Activated CD4-positive, alpha-beta memory T cell treated with anti-CD3 and anti-CD28 coated beads, Interleukin-2, amount 10 ng/mL, durations not matched to agents 7 days and 5 days (primary cell): ENCODE measurements at places on chromosomes 7 and 10.

- no peak for DNase-seq
These were observed 36.8 kb upstream of the FOXK1 start for GRCh38 chr7:4645246-4645645.

- DNase-seq: no peak
These were observed 28.1 kb upstream of the LRRC4 start for GRCh38 chr7:128059143-128059988.

GRCh38 chr7:105577251-105577650 lies 4.0 kb downstream of the EFCAB10 start:
- DNase-seq: no peak

GRCh38 chr10:104077247-104077646 lies 8.4 kb downstream of the COL17A1 start:
- no peak for DNase-seq

DNA sequence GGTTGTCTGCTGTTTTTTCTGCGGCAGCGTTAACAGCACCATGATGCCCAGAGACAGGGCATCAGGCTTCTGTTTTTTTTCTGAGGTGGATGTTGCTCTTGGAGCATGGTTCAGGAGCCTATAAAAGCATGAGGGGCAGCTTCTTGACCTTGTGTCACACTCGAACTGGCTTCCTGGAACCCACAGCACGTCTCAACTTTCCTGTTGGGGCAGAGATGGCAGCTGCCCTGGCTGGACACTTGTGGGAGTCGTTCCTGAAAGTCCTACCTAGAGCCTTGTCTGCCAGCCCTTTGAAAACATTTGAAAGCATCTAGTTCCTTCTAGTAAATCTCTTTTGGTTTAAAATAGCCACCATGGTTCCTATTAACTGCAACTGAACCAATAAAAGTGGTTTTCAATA lies 28.9 kb upstream of the PRKAG2 start:
- DNase-seq: no peak

- no peak for DNase-seq
These were observed 6.1 kb upstream of the GBX1 start for GRCh38 chr7:151173386-151174245.
